ENCODE measurements at places on chromosomes 4 and X. TPM values are rescaled to one million over a fixed set of nuclear protein-coding genes. Genes with fewer than 3 reads are reported as not detected.
A peak's percentile ranks its signal among the peaks of the same experiment; 100 is the strongest.

The SLC9B1 gene
- total RNA-seq, result 1.2 TPM

The HSD17B13 gene
- not detected for total RNA-seq

GRCh38 chr4:127783026-127783769, 1.1 kb downstream of the HSPA4L start:
- peak; percentile 80 for DNase-seq

- no peak for DNase-seq
These were observed 17.9 kb upstream of the CDKN2AIP start for GRCh38 chr4:183426507-183426906.

The MND1 gene
- total RNA-seq, result not detected

DNA sequence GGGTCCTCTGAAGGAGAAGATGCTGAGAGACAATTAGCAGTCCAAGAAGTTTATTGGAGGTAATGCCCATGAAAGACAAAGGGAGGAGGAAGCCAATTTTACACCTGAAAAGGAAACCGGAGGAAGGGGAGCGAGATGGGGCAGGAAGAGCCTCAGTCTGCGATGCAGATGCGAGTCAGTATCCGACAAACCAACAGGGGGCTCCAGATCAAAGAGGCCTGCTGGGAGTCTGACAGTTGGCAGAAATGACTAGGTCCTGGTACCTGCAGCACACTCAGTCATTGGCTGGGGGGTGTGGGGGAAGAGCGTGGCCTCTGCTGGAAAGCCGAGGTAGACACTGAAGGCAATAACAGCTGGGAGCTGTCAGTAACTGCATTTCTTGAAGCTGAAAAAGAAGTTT, 231.1 kb upstream of the CENPE start:
- no peak for DNase-seq

- DNase-seq, result no peak
These were observed 479.5 kb upstream of the FAM47C start for GRCh38 chrX:36528661-36529060.

DNA sequence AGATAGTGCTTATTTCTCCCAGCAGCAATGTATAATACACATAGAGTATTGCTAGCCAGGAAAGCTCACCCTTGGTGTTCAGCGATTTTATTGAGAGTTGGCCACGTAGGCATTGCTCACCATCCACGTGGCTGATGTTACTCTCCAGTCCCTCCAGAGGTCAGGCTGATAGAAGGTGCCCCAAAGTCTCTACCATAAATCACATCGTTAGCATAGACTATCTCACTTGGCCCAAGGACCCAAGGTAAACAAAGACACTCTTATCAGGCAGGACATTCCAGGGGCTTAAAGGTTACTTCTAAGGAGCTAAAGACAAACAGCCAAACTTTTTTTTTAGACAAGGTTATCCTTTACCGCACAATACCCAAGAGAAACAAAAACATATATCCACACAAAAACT, 30.3 kb upstream of the RGN start:
- no peak for DNase-seq

The BCAP31 gene
- 82.6 TPM for total RNA-seq

GRCh38 chrX:54530357-54530900, 410 bp downstream of the GNL3L start:
- no peak for DNase-seq

DNA sequence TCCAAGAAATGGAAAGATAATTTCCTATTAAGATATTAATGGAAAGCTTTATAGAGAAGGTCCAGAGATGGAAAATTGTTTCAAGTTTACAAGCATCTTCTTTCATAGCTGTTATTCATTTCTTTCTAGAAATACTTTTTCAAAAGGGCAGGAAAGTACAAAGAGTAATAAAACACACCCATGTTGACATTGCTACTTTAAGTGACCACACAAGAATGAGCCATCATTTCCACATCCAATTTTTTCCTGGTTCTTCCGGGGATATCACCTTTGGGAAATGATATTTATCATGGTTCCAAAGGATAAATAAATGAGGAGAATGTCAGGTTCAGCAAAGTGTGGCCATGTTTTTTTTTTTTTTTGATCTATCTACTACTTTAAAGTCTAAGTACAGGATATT, 4.5 kb downstream of the GLRA2 start:
- no peak for DNase-seq

The SLC10A4 gene
- not detected for total RNA-seq

The FAAH2 gene
- 0.57 TPM for total RNA-seq

The UPF3B gene
- 3.0 TPM for total RNA-seq

DNA sequence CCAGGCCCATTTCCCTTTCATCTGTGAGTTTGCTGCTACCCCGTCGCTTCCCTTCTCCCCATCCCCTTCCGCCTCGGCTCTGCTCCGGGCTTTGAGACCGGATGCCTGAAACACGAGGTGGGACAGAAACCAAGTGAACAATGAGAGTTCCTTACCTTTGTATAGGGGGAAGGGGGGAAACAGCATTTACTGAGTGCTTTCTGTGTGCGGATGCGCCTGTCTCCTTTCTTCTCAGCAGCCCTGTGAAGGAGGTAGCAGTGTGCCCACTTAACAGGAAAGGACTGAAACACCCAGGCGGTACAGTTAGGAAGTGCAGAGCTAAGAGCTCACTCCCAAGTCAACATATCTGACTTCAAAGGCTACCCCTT, 43.2 kb upstream of the TMSB15B start:
- DNase-seq, result no peak

The L1CAM gene
- total RNA-seq, result 2.8 TPM

GRCh38 chr4:108425988-108426387, 194.4 kb upstream of the RPL34 start:
- no peak for DNase-seq

DNA sequence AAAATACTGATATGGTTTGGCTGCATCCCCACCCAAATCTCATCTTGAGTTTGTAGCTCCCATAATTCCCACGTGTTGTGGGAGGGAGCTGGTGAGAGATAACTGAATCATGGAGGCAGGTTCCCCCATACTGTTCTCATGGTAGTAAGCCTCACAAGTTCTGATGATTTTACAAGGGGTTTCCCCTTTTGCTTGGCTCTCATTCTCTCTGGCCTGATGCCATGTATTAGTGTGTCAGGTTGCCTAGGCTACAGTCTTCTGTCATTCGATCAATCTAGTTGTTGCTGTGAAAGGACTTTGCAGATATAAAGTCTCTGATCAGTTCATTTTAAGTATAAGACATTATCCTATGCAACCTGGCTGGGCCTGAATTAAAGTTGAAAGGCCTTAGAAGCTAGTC, 209.3 kb upstream of the MAOA start:
- no peak for DNase-seq

The NALF2 gene
- total RNA-seq, result 37.6 TPM

- DNase-seq, result no peak
These were observed 32.1 kb upstream of the GK start for GRCh38 chrX:30620980-30621618.

The DACH2 gene
- total RNA-seq, result not detected

- no peak for DNase-seq
These were observed 9.0 kb upstream of the MAGEA8 start for GRCh38 chrX:149871940-149872339.

DNA sequence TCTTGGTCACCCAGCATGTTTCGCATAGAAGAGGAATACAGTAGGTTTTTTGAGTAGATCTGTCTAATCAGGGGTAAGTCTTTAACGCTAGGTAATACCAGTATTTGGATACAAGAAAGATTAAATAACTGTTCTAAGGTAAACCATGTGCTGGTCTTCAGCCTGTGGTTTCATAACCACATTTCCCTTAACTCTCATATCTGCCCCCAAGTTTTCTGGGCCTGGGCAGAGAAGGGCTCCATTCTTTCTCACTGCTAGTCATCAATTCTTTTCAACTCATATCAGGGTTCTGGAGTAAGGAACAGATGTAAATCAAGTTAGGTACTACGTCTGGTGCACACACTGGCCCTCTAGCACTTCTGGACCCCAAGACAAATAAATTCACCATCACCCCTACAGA, 49.0 kb downstream of the DHX15 start:
- DNase-seq, result no peak

- DNase-seq, result no peak
These were observed 27.5 kb downstream of the LNX1 start for GRCh38 chr4:53563824-53564223.

Data from heart right ventricle (tissue), 16 donors.